ENCODE measurements at places on chromosomes 7 and 10.
A peak's percentile ranks its signal among the peaks of the same experiment; 100 is the strongest.

DNA sequence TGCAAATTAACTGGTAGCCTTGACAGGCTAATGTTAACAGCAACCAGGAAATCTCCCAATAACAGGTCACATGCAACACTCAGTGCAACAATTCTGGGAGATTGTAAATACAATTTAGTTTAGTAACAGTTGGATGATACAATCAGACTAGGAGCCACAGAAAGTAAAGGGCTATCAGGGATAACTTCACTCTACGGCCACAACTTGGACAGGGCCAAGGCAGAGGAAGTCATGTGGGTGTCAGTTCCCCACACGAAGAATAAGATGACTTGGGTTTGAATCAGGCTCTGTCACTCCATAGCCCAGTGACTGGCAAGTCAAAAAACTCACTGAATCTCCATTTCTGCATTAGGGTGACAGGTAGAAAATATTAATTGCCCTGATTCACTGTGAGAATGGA lies 217.3 kb upstream of the CCDC6 start:
- DNase-seq: peak; percentile 35

GRCh38 chr7:36440880-36441279 lies 51.2 kb downstream of the ANLN start:
- peak; percentile 44 for DNase-seq

DNA sequence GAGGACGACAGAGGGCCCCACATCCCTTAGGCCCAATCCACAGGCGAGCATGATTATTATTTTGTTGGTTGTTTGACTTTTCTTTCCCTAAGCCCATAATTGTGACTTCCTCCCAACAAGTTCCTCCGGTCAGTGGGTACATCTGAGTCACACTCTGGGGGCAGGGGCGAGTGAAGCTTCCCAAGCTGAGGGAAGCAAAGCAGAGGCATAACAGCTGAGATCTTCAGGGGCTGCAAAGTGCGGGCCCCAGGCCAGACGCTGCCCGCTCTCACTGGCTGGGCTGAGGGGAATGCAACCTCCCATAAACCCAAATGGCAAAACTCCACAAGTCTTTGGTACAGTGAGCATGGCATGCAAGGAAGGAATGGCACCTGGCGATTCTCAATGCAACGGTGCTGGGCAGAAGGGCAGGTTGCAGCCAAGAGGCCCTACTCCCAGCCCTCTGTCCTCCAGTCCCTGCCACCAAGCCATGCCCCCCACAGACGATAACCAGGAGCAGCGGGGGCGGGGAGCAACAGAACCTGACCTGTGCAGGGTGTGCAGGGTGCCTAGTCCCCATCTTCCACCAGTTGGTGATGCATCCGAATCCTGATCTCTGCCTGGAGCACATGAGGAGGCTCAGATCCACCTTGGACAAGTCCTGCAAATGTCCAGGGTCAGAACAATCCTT lies 25.3 kb downstream of the TNS3 start:
- DNase-seq: peak; percentile 58

- DNase-seq: peak; percentile 11
Observed at GRCh38 chr10:92268748-92269147, 22.1 kb downstream of the CPEB3 start.

- peak; percentile 83 for DNase-seq
Observed at GRCh38 chr7:101518336-101518735, 110.8 kb downstream of the MYL10 start.

- no peak for DNase-seq
Observed at GRCh38 chr10:105239311-105240219, 598.5 kb downstream of the SORCS3 start.

DNA sequence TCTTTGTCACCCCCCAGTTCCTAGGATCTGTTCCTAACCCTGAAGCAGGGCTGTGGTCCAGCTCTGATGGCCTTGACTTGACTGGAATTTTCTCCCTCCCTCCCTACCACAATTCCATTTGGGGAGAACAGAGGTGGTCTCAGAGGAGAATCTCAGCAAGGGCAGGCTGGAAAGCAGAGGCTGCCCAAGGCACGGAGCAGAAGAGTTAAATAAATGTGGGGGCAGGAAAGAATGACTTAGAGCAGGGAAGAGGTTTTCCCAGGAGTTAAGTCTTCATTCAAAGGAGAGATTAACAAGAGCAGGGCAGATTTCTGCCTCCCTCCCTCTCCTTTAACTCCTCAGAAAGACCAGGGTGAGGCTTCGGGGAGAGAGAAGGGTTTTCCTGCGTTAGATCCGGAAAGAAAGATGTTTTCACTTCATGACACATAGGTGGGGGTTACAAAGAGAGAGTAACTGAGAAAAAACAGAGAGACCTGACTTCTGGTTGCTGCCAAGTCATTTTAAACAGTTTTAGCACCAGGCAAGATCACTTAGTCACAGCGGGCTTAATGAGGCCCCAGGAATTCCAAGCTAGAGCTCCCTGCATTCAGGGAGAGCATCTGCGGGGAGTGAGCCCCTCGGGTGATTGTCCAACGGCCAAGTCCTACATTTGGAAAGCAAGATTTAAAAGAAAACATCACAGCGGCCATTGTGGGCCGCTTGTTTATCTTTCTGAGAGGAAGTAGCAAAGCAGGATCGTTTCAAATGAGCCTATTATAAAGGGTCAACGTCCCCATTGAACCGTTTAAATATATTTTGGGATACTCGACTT lies 78.7 kb downstream of the ARHGAP22 start:
- DNase-seq: peak; percentile 99

DNA sequence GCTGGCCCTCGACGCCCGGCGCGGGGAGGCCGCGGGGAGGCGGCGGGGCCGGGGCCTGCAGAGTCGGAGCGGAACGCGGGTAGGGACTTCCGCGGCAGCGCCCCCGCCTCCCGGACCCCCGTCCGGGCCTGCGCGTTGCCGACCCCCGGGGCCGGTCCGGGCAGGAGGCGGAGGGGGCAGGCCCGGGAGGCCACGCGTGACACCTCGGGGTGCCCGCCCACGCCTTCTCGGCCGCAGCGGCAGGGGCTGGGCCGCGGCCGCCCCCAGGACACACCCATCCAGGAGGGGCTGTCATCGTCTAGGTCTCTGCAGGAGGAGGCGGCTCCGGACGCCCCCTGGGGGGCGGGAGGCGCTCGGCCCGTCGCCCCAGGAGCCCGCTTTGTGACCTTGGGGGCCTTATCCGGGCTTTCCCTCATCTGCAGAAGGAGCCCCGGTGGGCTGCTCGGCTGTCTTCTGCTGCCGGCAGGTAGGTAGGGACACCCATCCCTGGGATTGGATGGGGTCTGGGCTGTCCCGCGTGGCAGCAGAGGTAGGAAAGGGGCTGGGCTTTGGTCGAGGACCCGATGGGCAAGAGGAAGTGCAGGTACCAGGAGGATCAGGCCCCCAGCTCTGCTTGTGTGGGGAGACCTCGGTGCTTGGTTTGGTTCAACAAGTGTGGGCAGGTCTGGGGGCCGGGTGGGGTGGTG lies 569 bp downstream of the ZNF316 start:
- peak; percentile 25 for DNase-seq

DNA sequence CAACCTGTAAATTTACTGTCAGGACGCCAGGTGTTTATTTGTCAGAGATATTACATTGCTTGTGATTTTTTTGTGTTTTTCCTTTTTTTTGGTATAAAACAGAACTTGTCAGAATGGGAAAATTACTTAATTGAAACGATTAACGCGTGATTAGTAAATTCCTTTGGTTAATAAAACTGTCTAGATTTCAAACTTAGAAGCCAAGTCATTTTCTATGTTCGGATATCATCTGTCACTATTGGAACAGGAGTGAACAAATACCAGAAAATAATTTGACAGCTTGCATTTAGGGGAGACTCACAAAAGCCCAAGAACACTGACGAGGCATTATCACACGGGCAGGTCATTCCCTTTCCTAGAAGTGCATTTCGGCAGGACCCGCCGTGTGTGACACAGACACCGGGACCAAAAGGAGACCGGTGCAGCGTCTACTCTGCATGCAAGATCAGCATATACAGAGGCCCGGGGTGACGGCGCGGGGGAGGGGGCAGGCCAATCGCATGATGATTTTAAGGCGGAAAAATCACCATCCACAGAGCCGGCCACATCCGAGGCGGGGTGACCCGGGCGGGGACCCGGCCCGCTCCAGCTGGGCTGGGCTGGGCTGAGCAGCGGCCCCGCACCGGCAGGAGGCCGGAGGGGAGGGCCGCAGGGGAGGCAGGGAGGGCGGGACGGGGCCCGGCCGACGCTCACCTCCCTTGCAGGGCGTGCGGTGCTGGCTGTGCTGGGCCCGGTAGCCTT lies 841 bp downstream of the GLUD1 start:
- peak; percentile 47 for DNase-seq

GRCh38 chr7:43594020-43594419 lies 11.1 kb downstream of the STK17A start:
- DNase-seq: no peak

DNA sequence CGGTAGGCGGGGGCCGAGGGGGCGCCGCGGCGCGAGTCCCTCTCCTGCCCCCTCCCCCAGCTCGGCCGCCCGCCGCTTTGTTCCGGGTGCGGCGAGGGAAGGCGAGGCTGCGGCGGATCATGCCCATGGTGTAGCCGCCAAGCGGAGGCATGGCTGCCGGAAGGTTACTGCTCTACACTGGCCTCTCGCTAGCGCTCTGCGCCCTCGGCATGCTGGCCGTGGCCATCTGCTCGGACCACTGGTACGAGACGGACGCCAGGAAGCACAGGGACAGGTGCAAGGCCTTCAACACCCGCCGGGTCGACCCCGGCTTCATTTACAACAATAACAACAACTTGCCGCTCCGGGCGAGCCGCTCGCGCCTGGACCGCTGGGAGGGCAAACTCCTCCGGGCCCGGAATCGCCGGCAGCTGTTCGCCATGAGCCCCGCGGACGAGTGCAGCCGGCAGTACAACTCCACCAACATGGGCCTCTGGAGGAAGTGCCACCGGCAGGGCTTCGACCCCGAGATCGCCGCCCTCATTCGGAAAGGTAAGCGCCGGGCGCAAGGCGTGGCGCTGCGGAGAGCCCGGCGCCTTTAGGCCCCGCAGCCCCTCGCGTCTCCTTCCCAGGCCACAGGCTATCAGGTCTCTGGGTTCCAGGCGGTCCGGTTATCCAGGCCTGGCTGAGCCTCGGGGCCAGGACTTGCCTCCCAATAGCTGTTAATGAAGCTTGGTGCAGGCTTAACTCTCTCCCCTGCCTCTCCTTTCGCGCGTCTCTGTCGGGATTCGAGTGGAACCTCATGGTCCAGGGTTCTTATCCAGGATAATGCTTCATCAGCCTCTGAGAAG lies 513 bp downstream of the TMEM178B start:
- no peak for DNase-seq

GRCh38 chr7:155263051-155263450 lies 34.6 kb upstream of the INSIG1 start:
- no peak for DNase-seq

DNA sequence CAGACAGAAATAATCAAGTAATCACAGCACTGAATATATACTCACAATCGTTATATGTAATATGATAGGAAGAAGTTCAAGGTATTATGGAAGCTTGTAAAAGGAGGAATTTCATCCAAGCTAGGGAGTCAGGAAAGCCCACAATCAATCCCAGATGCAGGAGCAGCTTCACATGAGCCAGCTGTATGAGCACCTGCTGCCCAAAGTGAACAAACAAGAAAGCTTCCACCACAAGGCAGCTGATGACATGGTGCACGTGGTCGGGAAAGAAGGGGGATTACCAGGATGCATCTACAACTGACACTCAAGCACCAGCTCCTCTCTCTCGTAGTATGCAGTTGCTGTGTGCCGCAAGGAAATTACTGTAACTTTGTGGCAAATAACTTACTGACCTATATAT lies 225.2 kb downstream of the XPNPEP1 start:
- DNase-seq: no peak

DNA sequence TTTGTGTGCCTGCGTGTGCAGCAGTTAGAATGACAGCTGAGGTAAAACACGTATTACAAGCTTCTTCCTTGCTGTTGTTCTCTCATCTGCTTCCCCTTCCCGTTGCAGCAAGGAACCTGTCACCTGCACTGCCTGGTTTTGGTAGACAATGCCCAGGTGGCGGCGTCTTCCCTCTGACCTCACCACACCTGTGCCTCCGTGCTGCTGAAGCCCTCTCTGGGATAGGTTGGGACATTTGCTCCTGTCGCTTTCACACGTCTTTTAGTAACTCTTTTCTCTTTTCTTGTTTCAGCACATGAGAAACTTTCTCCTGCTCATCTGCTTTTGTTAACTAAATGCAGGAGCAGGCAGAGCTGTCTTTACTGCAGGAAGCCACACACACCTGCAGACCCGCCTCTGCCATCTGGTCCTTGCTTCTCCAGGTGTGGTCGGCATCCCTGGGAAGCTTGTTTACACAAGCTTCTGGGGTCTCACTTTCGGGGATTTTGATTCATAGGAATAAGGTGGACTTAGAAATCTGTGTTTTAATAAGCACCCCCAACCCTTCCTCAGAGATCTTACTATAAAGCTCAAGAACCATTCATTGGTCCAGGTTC lies 60.7 kb upstream of the EXOC6 start:
- DNase-seq: no peak

DNA sequence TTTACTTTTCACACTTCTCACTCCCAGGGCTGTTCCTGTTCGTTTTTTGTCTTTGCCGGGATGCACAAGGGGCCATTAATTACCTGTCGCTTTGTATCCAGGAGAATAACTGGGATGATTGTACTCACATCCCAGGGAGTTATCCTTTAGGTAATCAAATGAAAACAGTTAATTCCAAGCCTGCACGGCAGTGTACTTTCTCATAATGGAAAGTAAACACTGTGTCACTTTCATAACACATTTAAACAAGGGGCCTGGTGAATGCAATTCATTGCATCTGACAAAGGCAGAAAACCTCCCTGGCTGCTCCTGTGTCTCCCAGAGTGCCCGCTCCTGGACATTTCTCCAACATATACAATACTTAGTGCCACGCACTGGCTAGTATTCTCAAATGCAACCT lies 138.7 kb upstream of the CELF2 start:
- DNase-seq: no peak

DNA sequence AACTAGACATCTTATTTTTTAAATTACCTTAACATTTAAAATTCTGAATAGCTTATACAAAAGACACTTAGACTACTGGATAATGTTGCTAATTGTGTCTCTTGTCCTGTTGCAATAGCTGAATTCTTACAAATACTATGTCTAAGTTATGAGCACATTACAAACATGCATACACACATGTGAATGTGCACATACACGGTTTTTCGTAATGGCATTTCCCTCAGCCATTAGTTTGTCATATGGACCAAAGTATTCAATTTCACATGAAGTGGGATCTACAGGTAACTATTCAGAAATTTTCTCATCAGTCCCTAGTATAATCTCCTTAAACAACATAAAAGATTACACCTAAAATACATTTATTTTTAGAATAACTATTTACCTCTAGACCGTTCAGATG lies 178.6 kb upstream of the BET1 start:
- no peak for DNase-seq

- no peak for DNase-seq
Observed at GRCh38 chr7:9691286-9691685, 1257.9 kb downstream of the NXPH1 start.

- DNase-seq: no peak
Observed at GRCh38 chr10:26384600-26384999, 53.5 kb upstream of the APBB1IP start.

GRCh38 chr7:135352285-135352684 lies 118.6 kb downstream of the STRA8 start:
- DNase-seq: no peak

DNA sequence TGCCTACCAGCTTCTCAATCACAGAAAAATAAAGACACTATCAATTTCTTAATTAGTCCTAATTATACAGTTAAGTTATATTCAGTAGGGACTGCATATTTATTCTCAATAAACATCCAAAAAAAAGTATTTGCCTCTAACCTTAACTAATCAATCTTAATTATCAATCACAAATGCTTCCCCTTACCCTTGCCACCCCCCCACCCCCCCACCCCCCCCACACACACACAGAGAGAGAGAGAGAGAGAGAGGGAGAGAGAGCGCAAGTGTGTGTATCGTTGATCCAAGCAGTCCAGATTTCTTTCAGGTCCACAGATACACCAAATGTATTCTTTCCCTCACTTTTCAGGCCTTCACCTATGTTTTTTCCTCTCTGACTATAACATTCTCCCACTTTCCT lies 12.9 kb downstream of the ZNF800 start:
- no peak for DNase-seq

All from EH (cell line).